Heart left ventricle (tissue), 16 donors: ENCODE measurements at places on chromosomes 12 and 14.
A peak's percentile ranks its signal among the peaks of the same experiment; 100 is the strongest.

GRCh38 chr12:14896521-14897169, 11.0 kb upstream of the MGP start:
- no peak overlapping the region for H3K27ac ChIP-seq
- H3K4me1 ChIP-seq = peaks cover 25% of the 10 kb centered on the region
- no peak for DNase-seq
- H3K36me3 ChIP-seq = no peaks in the 10 kb centered on the region
- H3K4me3 ChIP-seq = no peak overlapping the region
- H3K27me3 ChIP-seq = no peaks in the 10 kb centered on the region

- no peak overlapping the region for H3K27ac ChIP-seq
- H3K4me3 ChIP-seq = no peak overlapping the region
- H3K36me3 ChIP-seq = no peaks in the 10 kb centered on the region
Measured at GRCh38 chr12:94536040-94536965, 76.6 kb upstream of the CEP83 start.

GRCh38 chr12:131088701-131089530, 135.2 kb downstream of the ADGRD1 start:
- peaks cover 25% of the 10 kb centered on the region for H3K36me3 ChIP-seq
- no peak overlapping the region for H3K27ac ChIP-seq
- peaks cover 5% of the 10 kb centered on the region for H3K4me1 ChIP-seq
- DNase-seq = peak; percentile 16
- H3K27me3 ChIP-seq = no peaks in the 10 kb centered on the region

- no peak overlapping the region for H3K27ac ChIP-seq
- DNase-seq = no peak
- H3K27me3 ChIP-seq = no peaks in the 10 kb centered on the region
- no peak overlapping the region for H3K4me3 ChIP-seq
- H3K36me3 ChIP-seq = no peaks in the 10 kb centered on the region
Measured at GRCh38 chr12:97425802-97426491, 36.7 kb upstream of the RMST start.

DNA sequence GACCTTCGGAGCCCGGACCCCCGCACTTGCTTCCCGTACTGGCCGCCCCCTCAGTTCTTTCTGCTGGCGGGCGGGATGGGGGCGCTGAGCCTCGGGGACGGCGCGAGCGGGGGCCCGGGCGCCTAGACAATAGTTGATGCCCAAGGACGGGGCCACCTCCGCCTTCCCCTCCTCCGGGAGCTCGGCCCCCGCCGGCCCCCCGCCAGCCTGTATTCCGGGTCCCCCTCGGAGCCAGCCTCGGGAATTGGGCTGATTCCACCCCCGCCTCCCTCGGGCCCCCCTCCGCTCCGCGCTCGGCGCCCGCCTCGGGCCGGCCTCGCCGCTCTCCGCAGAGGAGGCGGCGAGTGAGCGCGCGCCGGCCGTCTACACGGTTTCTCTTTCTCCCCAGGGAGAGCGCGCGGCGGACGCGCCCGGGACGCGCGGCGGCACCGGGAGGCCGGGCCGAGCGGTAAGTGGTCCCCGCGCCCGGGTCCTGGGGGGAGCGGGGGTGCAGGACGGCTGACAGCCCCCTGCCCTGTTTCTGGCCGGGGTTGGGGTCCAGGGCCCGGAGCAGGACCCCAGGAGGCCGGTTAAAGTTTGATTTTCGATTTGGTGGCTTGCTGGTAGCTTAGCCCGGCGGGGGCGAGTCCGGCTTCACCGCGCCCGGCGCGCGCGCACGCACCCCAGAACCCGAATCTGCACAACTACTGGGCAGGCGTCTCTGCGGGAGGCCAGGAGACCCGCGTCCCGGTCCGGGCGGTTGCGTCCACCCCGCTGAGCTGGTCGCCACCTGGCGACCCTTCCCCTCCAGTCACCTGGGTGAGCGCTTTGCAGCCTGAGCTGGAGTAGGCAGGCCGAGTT, 413.7 kb downstream of the PCNX1 start:
- H3K4me3 ChIP-seq = peak overlapping the region; percentile 91
- H3K27me3 ChIP-seq = no peaks in the 10 kb centered on the region
- H3K27ac ChIP-seq = peak overlapping the region; percentile 91
- H3K36me3 ChIP-seq = no peaks in the 10 kb centered on the region

- H3K27ac ChIP-seq = no peak overlapping the region
- no peaks in the 10 kb centered on the region for H3K4me1 ChIP-seq
- H3K27me3 ChIP-seq = no peaks in the 10 kb centered on the region
- DNase-seq = no peak
- H3K36me3 ChIP-seq = no peaks in the 10 kb centered on the region
Measured at GRCh38 chr12:18658829-18659228, 79.0 kb downstream of the PLCZ1 start.

- H3K27ac ChIP-seq = no peak overlapping the region
- no peaks in the 10 kb centered on the region for H3K27me3 ChIP-seq
- H3K36me3 ChIP-seq = no peaks in the 10 kb centered on the region
- no peak overlapping the region for H3K4me3 ChIP-seq
- DNase-seq = no peak
- H3K4me1 ChIP-seq = peaks cover 19% of the 10 kb centered on the region
Measured at GRCh38 chr14:55975281-55975910, 142.8 kb upstream of the PELI2 start.

DNA sequence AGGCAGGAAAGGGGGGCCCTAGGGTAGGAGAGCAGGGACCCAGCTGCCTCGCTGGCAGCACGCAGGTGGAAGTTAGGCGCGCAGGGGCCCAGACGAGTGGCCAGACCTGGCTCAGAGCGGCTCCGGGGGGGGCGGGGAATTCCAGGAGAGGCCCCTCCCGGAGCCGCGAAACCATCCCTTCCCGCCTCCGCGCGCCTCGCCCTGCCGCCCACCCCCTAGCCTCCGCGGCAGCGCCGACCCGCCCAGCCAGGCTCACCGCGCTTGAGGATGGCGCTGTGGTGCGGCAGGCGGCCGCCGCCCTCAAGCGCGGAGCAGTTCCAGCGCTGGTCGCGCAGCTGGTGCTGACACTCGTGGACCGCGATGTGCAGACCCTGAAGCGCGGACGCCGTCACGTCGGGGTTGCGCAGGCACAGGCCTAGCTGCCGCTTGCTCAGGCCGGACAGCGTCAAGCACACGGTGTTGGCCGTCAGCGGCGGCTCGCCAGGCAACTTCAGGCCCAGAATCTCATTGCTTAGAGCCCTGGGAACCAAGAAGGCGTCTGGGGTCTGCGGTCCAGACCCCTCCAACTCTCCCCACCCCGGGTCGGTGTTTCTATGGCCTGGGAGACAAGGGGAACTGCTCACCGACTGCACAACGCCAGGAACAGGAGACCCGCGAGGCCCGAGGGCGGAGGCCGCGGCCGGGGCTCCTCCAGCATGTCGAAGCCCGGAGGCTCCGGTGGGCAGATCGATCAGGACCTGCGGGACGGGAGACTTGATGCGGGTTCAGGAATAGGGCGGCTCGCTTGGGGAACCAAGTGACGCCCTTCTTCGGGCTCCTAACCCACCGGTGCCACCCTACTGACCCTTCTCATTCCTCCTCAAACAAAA, 1.5 kb downstream of the WNT10B start:
- H3K4me3 ChIP-seq = peak overlapping the region; percentile 51
- H3K4me1 ChIP-seq = peaks cover 8% of the 10 kb centered on the region
- no peaks in the 10 kb centered on the region for H3K36me3 ChIP-seq
- DNase-seq = no peak
- H3K27me3 ChIP-seq = peaks cover 61% of the 10 kb centered on the region
